ENCODE measurements at places on chromosomes 7 and 10.
A peak's percentile ranks its signal among the peaks of the same experiment; 100 is the strongest.

GRCh38 chr7:126150278-126150958 is 1102.3 kb downstream of the GRM8 start:
- no peak for DNase-seq

- DNase-seq: no peak
Measured at GRCh38 chr10:130352291-130352645, 216.1 kb downstream of the GLRX3 start.

DNA sequence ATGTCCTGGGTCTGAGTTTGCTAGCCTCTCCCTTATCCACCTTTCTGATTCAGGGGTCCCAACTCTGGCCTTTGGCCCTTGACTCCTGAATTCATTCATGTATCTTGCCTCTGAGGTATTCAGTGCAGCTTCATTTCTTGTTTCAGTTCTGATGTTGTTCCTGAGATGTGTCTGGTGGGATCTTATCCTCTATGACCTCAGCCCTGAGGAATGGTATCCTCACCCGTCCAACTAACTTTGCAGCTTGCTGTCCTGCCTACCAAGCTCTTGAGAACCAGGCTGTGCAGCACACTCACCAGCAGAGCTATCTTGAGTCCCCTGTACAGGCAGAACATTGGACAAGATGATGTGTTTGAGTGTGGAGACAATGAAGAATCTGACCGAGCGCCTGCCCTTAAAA is 13.8 kb downstream of the SUFU start:
- DNase-seq: peak; percentile 49

DNA sequence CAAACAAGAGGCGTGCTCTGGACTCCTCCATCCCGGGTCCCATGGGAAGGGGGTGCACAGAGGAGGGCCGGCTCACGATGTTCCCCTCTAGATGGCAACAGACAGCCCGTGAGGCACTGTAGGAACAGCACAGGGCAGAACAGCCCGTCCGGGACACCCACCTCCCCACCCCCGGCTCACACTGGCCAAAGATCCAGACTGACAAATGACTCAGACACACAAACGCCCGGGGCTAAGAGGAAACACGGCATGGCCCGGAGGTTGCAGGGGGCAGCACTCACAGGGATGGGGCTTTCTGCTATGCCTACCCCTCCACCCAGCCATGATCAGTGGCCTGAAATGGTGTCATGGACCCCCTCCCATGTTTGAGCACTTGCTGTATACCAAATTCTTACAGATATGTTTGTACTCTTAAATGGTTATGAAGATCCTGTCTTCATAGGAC is 4.9 kb upstream of the ELN start:
- DNase-seq: peak; percentile 43

DNA sequence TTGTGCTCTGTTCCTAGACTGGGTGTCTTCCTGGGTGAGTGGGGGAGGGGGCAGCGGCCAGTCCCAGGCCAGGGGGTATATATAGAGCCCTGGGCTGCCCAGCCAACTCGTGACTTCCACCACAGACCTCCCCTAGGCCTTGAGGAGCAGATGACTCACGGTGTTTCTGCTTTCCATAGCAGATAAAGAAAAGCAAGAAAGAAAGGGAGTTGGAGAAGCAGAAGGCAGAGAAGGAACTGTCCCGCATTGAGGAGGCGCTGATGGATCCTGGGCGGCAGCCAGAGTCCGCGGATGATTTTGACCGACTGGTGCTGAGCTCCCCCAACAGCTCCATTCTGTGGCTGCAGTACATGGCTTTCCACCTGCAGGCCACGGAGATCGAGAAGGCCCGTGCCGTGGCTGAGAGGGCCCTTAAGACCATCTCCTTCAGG is 10.1 kb downstream of the CALHM2 start:
- DNase-seq: peak; percentile 10

- no peak for DNase-seq
Measured at GRCh38 chr7:68984306-68984705, 614.0 kb upstream of the AUTS2 start.

GRCh38 chr7:156889089-156889488 is 3.9 kb downstream of the LMBR1 start:
- peak; percentile 21 for DNase-seq

DNA sequence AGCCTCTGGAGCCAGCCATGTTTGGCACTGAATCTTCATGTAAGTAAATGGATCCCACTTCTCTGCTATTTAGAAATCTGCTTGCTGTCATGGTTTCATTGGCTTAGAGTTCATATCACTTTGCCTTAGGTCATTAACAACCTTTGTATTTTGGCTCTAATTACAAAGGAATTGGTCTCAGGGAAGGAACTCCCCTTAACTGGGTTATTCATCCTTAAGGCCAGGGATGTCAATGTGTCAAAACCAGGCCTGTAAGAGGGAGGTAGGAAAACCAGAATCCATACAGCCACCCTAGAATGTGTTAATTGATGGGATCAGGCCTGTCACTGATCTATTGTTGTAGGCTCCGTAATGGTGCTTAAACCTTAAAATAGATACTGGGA is 67.3 kb downstream of the ST7 start:
- no peak for DNase-seq

DNA sequence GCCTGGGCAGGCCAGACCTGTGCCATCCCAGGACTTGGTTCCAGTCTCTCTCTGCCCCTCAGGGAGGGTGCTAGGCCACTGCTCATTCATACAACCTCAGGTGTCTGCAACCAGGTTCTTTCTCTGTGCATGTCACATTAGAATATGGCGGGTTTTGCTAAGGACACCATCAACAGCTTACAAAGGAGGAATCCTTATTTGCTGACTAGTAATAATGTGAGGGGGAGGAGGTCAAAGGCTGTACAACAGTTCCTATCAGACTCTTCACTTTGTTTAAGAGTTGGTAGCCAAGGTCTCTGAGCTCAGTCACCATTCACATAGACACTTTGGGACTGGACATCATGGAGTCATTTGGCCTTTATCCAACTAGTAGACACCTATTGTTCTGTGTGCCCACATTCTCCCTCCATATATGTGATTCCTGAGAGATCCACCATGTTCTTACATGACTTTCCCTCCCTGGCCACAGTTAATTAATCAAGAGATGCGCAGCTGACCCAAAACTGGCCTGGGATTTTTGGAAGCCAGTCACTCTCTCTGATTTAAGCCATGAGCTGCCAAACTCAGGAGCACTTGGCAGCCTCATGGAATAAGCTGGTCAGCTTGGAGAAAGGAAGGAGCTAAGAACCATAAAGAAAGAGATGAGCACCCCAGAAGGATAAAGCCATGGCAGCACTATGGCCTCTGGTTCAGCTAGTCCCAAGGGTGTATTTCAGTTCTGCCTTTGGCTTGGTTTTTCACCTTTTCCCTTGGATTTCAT is 51.2 kb downstream of the DPCD start:
- no peak for DNase-seq

DNA sequence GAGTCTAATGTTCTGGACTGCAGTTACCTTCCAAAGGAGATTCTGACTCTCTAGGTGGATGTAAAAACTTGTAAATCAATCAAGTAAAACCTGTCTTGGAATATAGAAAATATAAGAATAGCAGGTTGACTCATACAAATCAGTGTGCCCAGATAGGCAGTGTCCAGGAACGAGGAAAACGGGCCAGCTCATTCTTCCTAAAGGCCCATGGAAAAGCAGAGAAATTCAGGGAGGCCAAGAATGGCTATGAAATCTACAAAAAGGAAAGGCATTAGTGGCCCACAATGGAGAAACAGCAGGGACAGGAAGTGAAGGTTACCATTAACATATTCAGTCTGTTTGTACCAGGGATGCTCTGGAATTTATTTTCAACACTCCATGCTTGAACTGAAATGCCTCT is 14.9 kb downstream of the GLI3 start:
- no peak for DNase-seq

DNA sequence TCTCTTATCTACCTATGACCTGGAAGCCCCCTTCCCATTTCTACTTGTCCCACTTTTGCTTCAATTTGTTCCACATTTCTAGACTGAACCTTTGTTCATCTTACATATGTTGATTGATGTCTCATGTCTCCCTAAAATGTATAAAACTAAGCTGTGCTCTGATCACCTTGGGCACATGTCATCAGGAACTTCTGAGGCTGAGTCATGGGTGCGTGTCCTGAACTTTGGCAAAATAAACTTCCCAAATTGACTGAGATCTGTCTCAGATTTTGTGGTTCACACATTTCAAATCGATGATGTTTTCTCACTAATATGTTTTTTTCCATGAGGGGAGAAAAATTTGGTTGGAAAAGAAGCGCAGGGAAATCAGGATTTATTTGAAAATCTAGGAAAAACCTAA is 406.2 kb upstream of the LRRTM3 start:
- no peak for DNase-seq

GRCh38 chr7:155644971-155645509 is 579 bp downstream of the RBM33 start:
- DNase-seq: peak; percentile 36

GRCh38 chr10:98878418-98878817 is 357.2 kb downstream of the HPSE2 start:
- DNase-seq: no peak

DNA sequence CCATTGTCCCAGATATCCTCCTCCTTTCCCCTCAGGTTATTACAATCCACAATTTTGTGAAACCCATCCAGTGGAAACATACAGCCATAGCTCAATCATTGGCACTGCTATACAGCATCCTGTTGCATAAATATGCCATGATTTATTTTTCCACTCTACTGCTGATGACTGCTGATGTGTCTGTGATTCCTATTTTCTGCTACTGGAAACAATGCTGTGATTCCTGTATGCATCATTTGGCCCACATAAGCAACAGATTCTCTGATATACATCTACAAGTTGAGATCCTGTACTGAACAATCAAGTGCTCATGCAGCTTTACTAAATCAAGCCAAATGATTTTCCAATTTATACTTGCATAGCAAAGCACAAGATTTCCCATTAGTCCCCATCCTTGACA is 39.6 kb downstream of the CUL2 start:
- DNase-seq: no peak

- no peak for DNase-seq
Measured at GRCh38 chr7:44716205-44716604, 32.4 kb upstream of the ZMIZ2 start.

GRCh38 chr10:3559527-3559926 is 225.5 kb downstream of the KLF6 start:
- no peak for DNase-seq

DNA sequence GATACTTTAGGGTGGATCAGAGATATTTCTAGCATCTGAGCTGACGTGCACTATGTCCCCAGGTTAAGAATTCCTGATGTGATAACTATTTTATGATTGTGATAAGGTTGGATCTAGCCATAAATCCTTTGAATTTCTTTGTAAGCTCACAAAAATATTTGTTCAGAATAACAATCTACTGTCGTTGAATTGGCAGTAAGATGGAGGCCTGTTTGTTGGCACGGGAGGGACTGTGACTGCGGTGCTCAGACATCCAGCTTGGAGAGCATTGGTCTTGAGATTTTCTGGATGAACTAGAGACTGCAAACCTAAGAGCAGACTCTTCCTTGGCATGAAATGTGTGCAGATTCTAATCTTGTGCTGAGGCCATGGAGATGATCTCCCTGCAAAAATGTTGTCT is 131.1 kb downstream of the LRRC4 start:
- no peak for DNase-seq

- peak; percentile 34 for DNase-seq
Measured at GRCh38 chr10:20624642-20625041, 272.5 kb downstream of the NEBL start.

DNA sequence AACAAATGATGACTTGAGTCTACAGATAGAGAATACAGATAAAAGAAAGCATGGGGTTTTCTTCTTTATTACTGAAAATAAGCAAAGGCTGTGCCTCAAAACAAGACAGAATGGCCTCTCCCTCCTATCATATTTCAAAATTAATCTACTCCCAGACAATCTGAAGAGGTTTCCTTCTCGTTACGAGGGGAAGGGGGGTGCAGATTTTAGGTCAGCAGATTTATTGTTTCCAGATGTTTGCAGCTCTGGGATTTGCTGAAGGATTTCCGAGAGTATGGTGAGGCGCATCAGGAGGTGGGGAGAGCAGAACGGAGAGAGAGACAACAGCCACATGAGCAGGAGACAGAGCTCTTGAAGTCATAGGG is 89.8 kb downstream of the KIAA1549 start:
- DNase-seq: peak; percentile 83

- DNase-seq: no peak
Measured at GRCh38 chr10:23912884-23913404, 296.0 kb upstream of the KIAA1217 start.

GRCh38 chr10:17673471-17674061 is 29.6 kb downstream of the STAM start:
- DNase-seq: peak; percentile 97

DNA sequence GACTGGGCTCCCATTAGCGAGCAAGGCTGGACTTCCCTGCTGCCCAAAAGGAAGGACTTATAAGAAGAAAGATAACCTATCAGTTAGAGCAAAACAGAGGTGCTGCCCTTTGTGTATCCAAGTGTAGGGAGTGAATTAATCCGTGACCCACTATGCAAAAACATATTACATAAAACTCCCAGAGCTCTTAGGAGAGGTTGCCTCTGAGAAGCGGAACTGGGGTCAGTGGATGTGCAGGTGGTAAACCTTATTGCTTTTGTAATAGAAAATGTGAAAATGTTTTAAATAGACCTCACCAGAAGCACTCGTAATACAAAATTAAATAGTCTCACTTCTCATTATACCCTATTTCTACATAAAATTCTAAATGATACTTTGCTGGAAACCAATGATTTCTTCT is 17.1 kb upstream of the IL6 start:
- no peak for DNase-seq

GRCh38 chr7:112748381-112748780 is 41.8 kb downstream of the TMEM168 start:
- no peak for DNase-seq

GRCh38 chr10:69892816-69893215 is 91.1 kb downstream of the COL13A1 start:
- DNase-seq: no peak

DNA sequence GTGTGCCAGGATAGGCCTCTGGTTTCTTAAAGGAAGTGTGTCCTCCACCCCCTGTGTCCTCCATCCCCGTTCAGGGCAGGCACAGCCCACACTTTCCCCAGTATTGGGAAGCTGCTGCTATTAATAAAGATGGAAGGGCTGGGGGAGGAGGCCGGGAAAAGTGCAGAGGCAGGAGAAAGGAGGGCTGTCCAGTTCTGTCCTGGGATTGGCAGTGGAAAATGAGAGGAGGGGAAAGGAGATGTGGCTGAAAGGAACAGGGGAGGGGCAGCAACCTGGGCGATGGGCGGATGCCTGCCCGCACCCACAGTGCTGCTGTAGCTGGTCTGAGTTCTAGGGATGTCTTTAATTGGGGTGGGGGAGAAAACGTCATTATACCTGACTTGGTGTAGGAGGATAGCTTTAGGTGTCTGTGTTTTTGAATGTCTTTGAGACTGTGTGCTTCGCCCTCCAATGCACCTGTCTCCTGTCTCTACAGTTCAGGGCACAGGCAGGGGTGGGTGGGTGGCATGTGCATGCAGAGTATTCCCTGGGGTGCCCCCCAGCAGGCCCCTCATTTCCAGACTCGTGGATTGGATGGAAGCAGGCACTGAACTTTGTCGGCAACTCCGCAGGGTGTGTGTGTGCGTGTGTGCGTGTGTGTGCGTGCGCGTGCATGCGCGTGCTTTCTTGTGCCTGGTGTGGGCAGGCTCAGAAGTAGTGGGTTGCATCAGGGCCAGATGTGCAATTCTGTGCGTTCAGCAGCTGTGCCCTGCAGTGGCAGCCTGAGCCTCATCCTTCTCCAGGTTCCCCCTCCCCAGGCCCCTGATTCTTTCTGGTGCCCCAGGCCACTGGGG is 2.5 kb downstream of the TRIM8 start:
- peak; percentile 31 for DNase-seq

Measured in fibroblast of skin of right quadriceps (primary cell).